ENCODE measurements at places on chromosomes 12 and 14.

DNA sequence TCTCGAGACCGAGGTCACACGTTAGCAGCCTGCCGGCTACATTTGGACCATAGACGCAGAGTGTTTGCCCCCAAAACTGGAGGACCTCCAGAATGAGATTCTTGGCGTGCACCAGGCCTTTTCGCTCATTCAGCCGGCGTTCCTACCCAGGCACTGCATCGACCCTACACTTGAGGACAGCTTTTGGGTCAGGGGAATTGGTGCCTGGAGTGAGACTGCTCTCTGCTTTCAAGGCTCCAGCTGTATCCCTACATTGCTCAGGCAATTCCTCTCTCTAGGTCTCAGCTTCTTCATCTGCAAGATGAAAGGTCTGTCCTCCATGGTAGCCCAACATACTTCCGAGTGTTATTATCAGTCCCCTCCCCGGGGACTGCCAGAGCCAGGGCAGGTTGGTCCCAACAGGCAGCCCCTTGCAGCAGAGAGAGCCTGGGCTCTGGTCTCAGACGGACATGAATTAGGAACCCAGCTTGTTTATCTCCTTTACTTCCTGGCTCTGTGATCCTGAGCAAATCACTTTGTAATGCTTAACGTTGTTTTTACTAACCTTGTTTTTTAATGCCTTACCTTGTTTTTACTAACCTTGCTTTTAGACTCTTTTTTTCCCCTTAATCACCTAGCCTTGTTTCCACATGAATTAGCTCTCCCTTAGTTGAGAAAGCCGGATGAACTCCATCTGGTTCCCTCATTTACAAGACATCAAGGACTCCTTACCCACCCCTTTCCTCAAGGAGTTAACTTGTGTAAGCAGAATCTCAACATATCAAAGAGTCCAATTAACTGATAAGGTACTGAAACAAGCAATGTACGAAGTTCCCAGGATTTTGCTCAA, 892 bp downstream of the TCHP start:
- peak; percentile 50 for DNase-seq

- peak; percentile 69 for DNase-seq
These were observed 20.1 kb upstream of the CERS5 start for GRCh38 chr12:50187084-50187900.

- peak; percentile 91 for DNase-seq
These were observed at the start of gene BICD1 for GRCh38 chr12:32106517-32107358. Gene BICD1, plus strand, starts transcription at chr12:32106847. Its CDS starts 485 bp downstream, at chr12:32107332.

DNA sequence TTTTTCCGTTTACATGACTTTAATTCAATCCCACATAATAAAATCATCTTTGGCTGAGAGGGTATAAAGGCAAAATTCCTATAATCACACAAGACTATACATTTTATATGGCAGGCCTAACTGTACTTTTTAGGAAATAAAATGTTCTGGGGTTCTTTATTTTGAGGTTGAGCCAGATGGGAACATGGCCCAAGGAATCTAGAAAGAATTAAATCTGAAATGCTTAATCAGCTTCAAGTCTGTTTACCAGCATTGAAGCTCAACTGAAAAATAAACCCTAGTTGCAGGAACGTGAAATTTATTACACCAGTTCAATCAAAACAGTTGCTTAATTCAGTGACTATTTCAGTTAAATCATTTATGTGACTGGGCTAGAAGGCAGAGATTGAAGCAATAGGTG, 191.0 kb upstream of the BTG1 start:
- DNase-seq, result no peak

DNA sequence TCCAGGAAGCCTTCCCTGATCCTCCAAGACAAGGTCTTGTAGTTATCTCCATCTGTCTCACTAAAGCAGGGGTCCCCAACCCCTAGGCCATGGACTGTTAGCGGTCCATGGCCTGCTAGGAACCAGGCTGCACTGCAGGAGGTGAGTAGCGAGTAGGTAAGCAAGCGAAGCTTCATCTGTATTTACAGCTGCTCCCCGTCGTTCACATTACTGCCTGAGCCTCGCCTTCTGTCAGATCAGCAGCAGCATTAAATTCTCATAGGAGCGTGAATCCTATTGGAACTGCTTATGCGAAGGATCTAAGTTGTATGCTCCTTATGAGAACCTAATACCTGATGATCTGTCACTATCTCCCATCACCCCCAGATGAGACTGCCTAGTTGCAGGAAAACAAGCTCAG, 12.4 kb upstream of the NFYB start:
- no peak for DNase-seq

DNA sequence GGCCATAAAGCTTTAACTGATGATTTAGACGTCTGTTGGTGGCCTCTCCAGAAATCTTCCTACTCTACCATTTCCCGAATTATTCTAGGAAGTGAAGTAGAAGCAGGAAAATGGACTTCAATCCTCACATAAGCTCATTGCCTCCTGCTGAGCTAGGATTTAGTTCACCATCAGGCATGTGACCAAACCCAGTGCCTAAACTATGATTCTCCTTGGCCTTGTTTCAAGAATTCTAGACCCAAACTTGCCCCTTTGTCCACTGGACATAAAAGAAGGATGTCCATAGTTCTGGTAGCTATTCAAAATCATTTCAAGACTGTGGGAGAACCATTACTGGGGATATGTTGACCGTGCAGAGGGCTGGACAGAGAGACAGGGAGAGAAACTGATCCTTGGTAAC, 105.8 kb downstream of the C12orf50 start:
- DNase-seq, result no peak

DNA sequence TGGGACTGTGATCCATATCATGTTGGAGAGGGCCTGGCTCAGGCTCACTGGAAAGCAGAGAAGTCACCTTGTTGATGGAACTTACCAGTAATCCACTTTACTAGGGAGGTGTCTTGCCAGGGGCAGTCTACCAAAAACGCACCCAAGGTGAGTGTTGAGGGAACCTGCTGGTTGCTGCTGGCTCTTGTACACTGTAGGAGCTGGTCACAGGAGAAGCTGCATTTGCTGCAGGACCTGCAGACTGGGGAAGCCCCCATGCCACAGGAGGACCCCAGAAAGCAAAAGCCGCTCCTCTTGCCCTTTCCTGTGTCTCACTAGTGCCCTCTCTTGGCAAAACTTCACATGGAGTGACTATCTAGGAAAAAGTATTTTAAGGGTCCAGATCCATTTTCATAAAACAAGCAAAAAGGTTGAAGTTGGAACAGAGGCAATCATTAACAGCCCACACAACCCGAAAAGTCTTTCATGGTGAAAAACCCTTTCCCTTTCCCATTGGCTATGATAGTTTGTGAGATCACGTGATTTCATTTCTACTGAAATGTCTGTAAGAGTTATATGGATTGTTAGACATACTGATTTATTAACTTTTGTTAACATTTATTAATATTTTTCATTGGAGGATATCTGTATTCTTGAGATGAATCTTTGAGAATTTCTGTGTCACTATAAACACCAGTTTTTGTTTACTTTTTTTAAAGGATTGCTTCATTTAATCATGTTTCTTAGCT, 59.2 kb downstream of the RASSF8 start:
- DNase-seq, result peak; percentile 45

DNA sequence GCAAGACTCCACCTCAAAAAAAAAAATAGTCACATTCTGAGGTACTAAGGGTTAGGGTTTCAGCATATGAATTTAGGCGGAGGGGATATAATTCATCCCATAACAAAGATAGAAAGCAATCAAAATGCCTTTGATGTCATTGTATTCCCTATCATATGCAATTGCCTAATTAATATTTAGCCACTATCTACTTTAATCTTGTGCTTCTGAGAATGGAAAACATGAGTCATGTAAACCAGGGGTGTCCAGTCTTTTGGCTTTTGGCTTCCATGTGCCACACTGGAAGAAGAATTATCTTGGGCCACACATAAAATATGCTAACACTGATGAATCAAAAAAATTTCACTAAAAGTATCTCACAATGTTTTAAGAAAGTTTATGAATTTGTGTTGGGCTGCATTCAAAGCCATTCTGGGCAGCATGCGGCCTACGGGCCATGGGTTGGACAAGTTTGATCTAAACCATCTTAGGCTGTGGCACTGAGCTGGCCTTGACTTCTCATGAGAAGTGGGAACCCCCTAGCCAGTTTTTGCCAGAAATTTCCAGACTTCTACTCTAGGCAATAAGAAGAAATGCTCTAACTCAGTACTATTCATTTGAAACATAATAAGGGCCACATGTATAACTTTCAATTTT, 219.8 kb downstream of the PTPRO start:
- DNase-seq, result no peak

- peak; percentile 7 for DNase-seq
These were observed 378.5 kb upstream of the MGAT4C start for GRCh38 chr12:86634456-86635410.

- DNase-seq, result no peak
These were observed 345.0 kb upstream of the SFSWAP start for GRCh38 chr12:131365821-131366260.

DNA sequence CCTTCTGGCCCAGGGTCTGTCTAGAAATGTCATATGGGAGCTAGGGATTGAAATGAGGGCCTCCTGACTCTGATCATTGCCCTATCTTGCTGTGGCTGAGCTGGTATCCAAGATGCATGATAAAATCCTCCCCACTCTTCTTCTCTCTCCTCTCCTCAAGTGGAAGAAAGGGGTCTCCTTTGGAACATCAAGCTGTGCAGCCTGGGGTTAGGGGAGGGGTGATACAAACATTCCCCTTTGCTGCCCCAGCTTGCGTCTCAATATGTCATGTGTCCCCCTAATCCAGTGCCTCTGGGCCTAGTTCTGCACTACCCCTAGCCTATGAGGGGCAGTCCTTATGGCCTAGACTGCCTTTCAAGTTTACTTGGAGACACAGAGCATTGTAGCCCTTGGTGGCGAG, 8.5 kb downstream of the RDH16 start:
- no peak for DNase-seq

- no peak for DNase-seq
These were observed 90.1 kb upstream of the KCNA1 start for GRCh38 chr12:4819654-4820053.

DNA sequence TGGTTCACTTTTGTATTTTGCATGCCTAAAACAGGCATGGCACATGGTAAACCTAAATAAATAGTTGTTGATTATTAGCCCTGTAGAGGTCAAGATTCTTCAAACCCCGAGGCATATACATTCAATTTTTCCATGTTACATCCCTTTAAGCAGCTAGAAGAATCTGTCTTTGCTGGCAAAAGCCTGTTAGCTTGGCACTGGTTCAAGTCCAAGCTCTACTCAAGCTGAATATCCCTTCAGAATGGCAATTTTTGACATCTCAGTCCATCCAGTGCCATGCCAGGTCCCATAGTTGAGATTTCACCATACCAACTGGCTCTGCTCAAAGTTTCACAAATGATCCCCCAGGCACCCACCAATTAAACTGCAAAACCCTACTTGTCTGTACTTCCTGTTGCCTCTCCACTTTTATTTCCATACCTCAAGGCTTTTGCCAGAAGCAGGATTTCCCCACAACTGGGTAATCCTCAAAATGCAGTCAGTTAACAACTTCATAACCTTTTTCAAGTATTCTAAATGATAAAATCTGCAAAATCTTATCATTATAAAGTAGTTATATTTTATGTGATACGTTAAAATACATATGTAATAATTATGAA, 9.0 kb upstream of the DCN start:
- no peak for DNase-seq

DNA sequence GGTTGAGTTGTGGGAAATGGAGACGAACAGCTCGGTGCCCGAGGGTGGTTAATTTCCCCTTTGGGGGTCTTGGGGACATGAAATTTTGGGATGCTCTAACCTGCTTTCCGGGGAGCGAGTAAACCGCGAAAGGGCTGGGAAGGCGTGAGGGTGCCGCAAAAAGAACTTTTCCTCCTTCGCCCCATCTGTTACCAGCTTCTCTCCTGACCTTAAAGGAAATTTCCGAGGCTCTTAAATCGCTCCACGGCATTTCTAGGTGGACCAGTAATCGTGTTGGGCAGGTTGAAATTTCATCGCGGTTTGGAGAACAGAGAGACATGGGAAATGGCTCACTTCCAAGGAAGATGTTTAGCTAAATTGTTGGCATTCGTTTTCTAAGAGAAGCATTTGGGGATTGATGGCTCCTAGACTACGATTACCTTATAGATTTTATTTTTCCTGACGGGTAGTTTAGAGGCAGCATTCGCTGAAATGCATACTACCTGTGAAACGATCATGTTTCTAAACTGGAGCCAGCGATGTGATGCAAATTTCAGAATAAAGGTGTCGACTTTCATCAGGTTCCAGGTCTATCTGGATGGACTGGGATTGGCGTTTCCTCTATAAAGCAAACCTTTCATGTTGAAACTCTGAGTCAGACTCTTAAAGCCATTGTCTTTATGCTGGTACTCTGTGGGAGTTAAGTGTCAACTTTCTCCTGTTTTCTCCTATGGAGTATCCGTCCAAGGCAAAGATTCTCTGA, 414.5 kb downstream of the PCNX1 start:
- peak; percentile 54 for DNase-seq

DNA sequence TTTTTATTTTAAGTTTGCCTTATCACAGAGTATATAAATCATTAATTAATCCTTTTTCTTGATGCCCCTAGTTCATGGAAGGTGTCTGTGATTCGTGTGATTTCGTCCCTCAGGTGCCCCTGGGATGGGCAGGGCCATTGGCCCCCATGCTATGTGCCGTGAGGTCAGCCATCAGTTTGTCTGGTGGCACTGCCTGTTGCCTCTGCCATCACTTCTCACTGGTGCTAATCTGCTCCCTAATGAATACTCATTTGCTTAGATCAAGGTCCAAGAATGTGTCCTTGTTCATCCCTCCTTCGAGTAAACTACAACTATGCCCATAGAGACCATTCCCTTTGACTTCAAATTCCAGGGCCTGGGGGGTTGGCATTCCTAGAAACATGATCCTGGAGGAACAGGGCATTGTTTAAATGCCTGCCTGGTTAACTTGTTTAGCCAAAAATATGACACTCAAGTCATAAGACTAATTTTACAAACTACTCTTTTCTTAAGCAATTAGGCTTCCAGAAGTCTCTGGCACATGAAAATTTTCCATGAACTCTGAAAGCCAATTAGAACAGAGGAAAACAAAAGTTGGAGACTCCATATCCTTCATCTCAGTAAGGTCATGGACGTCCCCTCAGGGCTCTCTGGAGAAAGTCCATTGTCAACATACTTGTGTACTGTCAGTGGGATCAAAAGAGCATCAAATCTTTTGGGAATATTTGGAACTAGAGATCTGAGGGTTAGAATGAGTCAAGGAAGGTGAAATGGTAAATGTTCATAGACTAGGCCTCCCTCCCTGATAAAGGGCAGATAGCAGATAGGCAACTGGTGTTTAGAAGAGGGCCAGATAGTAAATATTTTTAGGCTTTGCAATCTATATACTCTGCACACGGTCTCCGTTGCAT, 90.9 kb upstream of the PLXNC1 start:
- no peak for DNase-seq

All from mesenchymal stem cell (in vitro differentiated cells and primary cell).